ENCODE measurements at places on chromosomes 2 and 18.

DNA sequence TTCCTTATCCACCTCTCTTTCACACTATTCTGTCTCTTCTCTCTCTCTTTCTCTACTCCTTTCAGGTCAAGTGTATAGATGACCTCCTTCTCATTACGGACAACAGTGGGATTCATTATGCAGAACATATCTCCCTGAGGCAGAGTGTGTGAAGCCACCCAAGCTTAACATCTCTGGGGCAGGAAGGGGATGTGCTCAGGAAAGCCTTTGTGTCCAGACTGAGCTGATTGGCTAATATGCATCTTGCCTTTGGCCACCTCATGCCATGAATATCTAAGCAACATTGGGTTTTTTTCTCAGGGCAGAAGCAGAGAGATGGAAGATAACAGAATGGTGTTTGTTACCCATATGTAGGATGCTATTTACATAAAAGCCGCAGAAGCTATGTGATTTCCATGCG is 211.4 kb upstream of the LRRTM1 start:
- no peak for DNase-seq

GRCh38 chr2:7034303-7034702 is 117.1 kb downstream of the RNF144A start:
- no peak for DNase-seq

DNA sequence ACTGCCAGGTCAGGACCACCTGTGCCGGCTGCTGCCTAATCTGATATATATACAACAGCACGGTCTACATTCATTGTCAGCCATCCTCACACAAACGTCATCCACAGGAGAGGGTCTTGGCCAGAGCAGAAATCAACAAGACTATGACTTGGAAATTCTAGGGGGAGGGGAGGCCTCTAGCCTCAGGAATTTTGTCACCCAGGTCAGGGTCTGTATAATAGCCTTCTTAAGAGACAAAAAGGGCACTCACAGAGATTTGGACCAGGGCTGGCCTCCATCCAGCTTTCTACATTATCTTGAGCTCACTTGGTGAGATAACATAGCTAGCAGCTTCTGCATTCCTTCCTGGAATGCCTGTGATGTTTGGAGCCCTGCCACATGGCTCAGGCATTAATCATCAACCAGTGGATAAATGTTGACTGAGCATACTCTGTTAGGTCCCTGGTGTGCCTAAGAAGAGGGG is 50.4 kb upstream of the CTIF start:
- no peak for DNase-seq

DNA sequence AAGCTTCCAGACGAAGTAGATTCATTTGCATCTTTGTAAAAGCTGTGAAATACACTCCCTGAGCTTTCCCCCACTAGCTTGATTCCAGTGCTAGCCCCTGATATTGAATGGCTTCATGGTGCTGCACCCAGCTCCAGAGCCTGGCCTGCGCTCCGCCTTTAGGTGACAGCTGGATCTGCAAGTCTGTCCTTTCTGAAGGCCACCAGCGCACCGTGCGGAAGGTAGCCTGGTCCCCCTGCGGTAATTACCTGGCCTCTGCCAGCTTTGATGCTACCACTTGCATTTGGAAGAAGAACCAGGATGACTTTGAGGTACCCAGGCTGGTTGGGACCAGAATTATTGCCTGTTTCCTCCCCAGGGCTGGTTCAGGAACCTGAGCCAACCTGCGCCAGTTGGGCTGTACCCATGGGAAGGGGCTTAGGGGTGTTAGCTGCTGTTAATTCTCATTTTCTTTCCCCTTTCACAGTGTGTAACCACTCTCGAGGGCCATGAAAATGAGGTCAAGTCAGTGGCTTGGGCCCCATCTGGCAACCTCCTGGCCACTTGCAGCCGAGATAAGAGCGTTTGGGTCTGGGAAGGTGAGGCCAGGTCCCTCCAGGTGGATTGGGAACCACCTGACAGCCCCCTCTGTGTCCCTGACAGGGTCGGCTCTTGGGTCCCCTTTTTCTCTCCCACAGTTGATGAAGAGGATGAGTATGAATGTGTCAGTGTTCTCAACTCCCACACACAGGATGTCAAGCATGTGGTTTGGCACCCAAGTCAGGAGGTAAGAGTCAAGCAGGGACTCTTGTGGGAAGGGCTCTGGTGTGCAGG is 1.3 kb downstream of the CIAO1 start:
- peak; percentile 69 for DNase-seq

DNA sequence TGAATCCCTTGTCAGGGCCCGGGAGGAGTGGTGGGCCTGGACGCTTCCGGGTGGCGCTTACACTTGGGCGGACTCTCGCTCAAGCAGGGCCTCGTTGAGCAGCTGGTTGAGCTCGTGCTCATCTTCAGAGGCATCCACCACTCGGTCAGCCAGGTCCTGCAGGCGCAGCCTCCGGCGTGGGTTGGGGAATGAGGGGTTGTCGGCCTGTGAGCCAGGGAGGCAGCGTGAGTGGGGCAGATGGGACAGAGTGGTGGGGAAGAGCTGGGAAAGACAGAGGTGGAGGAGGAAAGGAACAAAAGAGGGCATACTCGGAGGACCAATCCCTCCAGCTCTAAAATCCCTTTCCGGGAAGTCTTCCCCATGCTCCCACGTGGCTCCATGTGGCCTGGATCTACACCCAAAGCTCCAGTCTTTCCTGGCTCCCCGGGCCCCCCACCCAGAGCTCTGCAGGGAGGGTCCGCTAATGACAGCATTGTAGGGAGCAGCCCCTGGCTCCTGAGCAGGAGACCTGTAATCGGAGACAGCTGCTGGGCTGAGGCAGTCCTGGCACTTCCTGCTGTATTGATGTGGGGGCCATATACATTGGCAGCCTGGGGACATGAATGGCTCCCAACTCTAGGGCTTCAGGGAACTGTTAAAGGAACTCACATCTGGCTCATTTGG is 41.6 kb downstream of the CENPO start:
- no peak for DNase-seq

DNA sequence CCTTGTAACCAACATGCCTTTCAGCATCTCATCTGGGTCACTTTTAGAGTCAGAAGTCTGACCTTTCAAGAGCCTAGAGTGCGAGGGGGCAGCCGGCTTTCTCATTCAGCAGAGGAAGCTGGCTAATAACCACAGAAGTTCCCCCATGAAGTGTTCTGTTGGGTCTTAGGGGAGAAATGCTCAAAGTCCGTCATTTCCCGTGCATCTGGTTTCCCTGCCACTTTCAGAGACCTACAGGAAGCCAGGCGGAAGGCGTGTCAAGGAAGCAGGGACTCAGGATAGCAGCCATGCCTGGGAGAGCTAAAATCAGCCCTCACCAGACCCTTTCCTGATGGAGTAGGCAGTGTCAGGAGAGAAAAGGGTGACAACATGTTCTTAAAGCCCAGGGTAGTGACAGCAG is 301.8 kb upstream of the ID2 start:
- DNase-seq: no peak

DNA sequence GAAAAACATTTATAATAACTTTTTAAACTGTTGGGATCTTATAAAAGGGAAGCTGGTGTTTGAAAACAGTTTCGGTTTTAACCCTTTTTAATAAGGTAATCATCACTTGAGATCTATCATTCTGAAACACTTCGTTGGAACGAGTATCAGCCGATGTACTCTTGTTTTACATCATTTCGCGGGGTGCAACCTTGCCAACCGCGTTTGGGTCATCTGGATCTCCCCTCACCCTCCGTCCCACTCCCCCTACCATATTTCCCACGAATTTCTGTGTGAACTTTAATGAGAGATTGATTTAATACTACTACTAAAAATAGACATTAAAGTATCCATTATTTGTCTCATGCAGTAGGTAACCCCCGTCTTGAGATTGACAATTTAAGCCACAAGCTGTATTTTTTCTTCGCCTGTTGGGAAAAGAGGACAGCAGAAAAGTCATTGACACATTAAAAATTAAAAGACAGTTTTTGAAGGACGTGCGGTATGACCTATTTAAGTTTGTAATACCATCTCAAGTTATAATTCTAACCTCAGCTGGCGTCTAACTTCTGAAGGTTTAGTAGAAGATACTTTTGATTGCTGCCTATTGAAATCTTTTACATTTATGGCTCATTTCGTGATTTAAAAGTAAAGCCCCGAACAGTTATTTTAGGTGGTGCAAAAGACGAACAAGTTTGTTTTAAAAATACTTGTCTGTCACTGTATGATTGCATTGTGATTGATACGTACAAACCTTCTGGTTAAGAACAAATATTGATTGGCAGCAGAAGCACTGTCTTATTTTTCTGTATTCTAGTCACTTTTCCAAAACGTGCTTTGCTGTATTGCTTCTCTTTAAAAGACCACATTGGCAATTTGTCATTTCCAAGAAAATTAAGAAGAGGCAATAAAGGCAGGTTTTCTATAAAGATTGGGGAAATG is 1.5 kb downstream of the CREB1 start:
- no peak for DNase-seq

DNA sequence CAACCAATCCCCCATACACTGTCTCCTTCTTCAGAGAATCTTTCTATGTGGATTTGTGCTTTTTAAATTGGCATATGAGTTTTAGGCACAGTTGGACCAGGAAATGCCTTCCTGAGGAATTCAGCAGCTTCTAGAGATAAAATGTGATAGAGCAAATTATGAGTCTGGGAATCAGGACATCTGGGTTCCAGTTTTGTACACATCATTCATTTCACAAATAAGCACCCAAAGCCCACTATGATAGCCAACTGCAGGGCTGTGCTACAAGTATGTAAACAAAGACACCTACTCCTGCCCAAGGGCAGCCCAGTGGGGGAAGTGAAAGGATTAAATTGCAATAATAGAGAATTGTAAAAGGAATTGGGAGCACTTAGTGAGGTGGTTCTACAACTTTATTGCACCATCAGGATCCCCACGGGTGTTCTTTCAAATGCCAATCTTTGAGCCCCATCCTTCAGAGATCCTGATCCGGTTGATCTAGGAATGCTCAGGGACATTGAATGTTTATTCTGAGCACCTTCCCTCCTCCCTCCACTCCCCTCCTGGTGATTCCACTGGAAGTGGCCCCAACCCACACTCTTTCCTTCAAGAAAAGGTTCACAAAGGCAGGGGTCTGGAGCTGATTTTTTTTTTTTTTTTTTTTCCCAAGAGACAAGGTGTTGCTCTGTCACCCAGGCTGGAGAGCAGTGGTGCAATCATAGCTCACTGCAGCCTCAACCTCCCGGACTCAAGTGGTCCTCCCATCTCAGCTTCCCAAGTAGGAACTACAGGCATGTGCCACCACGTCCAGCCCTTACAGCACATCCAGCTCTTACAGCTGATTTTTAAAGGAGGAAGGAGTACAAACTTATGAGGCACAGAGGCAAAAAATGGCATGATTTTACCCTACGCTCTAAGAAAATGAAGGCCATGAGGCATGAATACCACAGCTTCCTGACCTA is 11.1 kb upstream of the KCMF1 start:
- DNase-seq: no peak

DNA sequence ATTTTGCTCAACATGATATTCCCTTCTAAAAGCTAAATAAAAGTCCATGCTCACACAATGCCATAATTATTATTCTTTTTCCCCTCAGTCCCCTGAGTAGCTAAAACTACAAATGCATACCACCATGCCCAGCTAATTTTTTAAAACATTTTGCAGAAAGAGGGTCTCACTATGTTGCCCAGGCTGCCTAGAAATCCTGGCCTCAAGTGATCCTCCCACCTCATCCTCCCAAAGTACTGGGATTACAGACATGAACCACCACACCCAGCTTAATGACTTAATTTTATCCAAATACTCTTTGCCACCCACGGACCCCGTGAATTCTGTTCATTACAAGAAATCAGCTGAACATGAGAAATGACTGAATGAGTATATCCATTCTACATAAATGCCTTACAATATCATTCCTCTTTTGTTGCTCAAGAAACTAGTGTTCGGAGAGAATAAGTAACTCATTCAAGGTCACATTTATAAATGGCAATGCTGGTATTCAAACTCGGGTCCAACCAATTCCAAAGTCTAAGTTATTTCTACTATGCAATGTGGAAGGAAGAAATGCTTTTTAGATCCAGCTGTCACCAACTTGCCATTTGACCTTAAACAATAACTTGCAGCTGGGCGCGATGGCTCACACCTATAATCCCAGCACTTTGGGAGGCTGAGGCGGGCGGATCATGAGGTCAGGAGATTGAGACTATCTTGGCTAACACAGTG is 59.8 kb downstream of the NOL10 start:
- DNase-seq: no peak

DNA sequence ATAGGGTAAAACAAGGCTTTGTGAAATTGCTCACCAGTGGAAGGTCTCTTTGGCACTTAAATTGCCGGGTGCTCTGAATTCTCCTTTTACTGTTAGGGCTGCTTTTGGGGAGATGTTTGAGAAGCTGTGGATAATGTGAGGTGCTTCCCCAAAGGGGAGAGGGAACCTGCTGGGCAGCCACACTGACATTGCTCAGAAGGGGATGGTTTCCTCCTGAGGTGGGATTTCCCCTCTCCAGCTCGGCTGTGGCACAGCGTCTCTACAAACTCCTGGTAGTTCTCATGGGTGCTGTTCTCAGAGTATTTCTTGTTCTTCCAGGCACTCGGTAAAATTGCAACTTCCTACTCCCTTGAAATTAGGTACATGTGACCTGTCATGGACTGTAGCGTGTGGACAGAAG is 124.2 kb downstream of the LPIN1 start:
- peak; percentile 12 for DNase-seq

DNA sequence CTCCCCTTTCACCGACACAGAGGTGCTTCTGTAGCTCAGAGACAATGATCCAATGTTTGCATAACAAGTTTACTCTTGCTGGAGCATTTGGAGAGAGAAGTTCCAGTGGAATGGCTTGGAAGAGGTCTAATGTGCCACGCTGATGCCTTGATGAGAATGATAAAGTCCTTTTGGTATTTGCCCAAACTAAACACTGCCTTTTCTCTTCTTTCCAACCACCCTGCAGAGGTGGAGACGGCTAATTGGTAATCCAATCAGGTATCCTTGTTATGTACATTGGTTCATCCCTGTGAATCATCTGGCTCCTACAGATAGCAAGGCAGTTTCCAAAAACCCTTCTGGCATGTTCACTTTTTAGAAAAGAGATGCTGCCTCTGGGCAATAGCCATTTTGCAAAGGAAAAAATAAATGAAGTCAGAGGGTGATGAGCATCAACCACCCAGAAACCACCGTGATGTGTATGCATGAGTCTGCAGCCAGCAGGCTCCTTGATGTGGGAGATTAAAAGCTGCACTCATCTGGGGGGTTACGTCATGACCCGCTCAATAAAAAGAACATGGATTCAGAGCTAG is 40.6 kb downstream of the KIAA2012 start:
- DNase-seq: no peak

- DNase-seq: no peak
These were observed 70.6 kb upstream of the FOSL2 start for GRCh38 chr2:28322051-28322450.

GRCh38 chr2:149049142-149049541 is 10.6 kb downstream of the LYPD6B start:
- DNase-seq: no peak

- no peak for DNase-seq
These were observed 164.2 kb upstream of the ZNF521 start for GRCh38 chr18:25516121-25516520.

GRCh38 chr2:189210250-189211087 is 30.9 kb upstream of the COL5A2 start:
- no peak for DNase-seq

DNA sequence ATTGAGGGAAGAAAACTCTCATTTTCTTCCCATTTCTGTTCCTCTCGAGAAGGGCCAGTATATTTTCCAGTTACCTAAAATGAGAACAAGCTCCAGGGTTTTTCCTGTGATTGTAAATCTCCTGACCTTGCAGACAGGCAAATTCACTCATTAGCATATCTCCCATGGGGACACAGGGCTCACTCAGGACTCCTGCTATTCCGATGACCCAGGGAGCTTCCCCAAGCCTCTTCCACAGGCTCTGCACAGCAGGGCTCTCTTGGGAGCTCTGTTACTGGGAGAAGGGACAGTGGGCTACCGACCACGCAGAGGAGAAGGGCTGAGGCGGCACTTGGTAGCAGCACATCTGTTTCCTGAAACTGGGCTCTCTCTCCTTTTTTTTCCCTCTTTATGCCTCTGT is 135.2 kb upstream of the CAPN13 start:
- DNase-seq: no peak

All from natural killer cell (primary cell).